ENCODE measurements at places on chromosomes 3 and 15. TPM values are rescaled to one million over a fixed set of nuclear protein-coding genes. Genes with fewer than 3 reads are reported as not detected.

GOLGA6L10 gene
- total RNA-seq: 2.9 TPM

GRAMD1C gene
- 2.2 TPM for total RNA-seq

FGF7 gene
- total RNA-seq: 369 TPM

STX19 gene
- total RNA-seq: not detected

CLDN18 gene
- not detected for total RNA-seq

INTS14 gene
- total RNA-seq: 41.0 TPM

BFSP2 gene
- not detected for total RNA-seq

CPEB1 gene
- 7.1 TPM for total RNA-seq

SCN11A gene
- total RNA-seq: under 0.01 TPM

DNA sequence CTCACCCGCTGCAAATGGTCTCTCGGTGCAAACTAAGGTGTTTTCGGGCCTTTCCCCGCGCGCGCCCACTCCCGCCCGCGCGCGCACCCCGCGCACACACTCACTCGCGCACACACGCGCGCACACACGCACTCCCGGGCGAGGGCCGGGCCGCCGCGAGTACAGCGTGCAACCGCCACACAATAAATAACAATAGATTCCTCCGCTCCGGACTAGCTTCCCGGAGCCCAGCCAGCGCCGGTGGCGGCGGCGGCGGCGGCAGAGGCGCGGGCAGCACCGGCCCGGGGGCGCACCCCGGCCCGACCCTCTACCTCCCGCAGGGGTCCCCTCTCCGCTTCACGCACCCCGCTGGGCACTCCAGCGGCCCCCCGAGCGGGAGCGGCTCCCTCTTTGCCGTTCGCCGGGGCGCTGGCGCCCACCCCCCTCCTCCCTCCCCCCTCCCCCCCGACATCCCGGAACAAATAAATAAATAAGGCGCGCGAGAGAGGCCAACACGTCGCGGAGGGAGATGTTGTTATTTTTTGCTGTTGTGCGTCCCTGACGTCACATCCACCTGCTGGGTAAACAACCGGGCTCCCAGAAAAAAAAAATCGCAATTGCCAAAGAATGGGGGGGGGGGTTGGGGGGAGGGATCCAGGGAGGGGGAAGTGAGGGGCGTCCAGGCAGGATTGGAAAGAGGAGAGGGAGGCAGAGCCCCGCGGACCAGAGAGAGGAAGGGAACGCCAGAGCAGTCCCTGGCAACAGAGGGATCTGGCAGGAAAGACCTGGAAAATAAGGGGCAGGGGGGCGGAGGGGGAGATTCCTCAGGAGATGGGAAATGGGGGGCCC lies at the start of gene FOXP1:
Gene FOXP1 (minus strand): TSS at position 163 of the 828 bp plus-strand sequence. CDS start 385,347 bp downstream, outside the sequence.
- peak; percentile 63 for DNase-seq

GRCh38 chr3:41888368-41889076 lies 73.4 kb downstream of the ULK4 start:
- no peak for DNase-seq

- no peak for DNase-seq
Measured at GRCh38 chr3:56919137-56919796, 117.5 kb upstream of the ARHGEF3 start.

DNA sequence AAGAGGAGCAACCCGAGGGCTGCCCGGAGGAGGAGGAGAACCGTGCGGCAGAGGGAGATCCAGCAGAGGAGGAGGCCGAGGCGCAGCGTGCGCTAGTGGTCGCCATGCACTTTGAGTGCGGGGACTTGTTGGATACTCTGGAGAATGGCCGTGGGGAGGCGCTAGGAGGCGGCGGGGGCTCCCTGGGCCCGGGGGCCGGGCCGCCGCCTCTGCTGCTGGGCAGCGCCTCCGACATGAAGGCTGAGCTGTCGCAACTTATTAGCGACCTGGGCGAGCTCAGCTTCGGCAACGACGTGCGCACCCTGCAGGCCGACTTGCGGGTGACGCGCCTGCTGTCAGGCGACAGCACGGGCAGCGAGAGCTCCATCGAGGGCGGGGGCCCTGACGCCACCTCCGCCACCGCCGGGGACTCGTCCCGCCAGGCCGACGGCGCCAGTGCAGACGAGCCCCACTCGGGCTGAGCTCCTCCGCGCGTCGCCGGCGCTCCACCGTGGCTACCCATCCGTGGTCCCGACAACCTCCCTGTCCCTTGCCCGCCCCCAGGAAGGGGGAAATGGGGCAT lies 2.0 kb downstream of the FAM43A start:
- peak; percentile 78 for DNase-seq

- DNase-seq: no peak
Measured at GRCh38 chr3:77536038-77536775, 496.3 kb downstream of the ROBO2 start.

GRCh38 chr15:58528188-58528870 lies 96.5 kb downstream of the LIPC start:
- DNase-seq: peak; percentile 56

DNA sequence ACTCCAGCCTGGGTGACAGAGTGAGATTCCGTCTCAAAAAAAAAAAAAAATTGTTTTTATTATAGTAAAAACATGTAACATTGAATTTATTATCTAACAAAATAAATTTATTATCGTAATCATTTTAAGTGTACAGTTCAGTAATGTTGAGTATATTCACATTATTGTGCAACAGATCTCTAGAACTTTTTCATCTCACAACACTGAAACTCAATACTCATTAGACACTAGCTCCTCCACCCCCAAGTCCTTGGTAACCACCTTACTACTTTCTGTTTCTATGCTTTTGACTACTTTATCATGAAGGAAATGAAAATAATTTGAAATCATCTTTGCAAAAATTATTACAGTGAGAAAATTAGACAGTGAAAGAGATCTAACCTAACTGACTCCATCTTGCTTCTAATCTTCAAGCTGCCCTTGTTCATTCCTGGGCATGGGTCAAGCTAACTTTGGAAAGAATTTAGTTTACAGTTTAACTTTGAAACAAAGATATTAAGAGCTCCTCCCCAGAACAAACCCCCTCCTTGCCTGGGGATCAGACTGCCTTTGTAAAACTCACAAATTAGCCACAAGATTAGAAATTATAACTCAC lies 15.0 kb upstream of the FYCO1 start:
- DNase-seq: no peak

- no peak for DNase-seq
Measured at GRCh38 chr3:57062101-57062631, 1.7 kb downstream of the SPATA12 start.

- peak; percentile 81 for DNase-seq
Measured at GRCh38 chr15:98881526-98882520, 125.8 kb downstream of the PGPEP1L start.

DNA sequence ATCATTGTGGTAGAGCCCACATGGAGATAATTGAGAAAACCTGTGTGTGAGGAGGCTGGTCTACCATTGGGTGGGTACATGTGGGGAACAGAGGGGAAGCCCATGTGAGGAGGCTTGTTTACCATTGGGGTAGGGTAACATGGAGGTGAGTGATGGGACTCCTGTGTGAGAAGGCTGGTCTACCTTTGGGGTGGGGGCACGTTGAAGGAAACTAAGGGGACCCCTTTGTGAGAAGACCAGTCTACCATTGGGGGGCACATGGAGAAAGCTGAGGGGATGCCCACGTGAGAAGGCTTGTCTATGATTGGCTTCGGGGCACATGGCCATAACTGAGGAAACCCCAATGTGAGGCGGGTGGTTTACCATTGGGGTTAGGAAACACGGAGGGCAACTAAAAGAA lies 158.5 kb downstream of the FBLN2 start:
- no peak for DNase-seq

DNA sequence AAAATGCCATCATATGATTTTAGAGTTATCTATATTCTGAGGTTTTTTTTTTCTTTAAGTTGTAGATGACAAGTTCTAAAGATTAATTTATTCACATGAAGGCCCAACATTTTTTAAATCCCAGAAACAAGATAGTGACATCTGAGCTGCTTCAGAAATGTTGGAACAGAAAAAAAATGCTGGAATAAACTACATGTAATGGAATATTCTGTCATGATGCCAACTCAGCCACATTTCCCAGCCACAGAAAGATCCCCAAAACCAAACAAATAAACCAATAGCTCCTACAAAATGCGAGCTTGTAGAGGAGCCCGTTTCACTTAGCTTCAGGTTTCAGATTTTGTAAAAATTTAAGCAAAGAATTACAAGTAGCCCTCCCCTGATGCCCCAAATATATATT lies 111.0 kb upstream of the MYO5C start:
- no peak for DNase-seq

- no peak for DNase-seq
Measured at GRCh38 chr3:4314688-4315087, 11.5 kb downstream of the SETMAR start.

GRCh38 chr3:69378112-69378802 lies 7.6 kb downstream of the FRMD4B start:
- no peak for DNase-seq

DNA sequence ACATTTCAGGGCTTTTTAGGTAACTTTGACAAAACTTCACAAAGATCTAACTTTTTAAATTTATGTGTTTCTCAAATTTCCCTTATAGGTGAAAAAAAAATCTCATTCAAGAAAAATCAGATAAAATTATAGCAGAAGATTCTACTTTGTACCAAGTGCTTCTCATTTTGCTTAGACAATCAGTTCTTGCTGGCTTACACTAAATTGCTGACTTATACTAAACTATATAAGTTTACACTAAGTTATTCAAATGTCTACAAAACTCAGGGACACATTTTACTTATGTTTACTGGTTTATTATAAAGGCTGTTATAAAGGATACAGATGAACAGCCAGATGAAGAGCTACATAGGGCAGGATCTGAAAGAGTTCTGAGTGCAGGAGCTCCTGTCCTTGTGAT lies 195.1 kb downstream of the ZPLD1 start:
- no peak for DNase-seq

GRCh38 chr3:53075743-53076140 lies 29.9 kb upstream of the SFMBT1 start:
- DNase-seq: no peak

DNA sequence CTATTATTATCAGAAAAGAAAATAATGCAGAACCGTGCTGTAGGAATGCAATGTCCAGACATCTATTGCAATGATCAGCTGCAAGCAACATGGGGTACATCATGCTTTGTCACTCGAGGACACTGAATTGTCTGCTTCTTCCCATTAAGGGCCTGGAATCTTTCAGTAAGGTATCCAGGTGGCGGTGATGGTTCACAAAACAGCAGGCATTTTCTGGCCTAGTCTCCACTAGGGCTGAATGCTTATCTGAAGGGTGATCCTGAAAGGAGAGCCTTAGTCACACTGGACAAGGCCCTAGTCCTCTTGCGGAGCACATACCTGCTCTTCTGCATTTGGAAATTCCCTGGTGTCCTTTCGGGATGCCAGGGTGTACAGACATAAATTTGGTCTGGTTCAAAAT lies 21.2 kb downstream of the ITPR1 start:
- no peak for DNase-seq

DNA sequence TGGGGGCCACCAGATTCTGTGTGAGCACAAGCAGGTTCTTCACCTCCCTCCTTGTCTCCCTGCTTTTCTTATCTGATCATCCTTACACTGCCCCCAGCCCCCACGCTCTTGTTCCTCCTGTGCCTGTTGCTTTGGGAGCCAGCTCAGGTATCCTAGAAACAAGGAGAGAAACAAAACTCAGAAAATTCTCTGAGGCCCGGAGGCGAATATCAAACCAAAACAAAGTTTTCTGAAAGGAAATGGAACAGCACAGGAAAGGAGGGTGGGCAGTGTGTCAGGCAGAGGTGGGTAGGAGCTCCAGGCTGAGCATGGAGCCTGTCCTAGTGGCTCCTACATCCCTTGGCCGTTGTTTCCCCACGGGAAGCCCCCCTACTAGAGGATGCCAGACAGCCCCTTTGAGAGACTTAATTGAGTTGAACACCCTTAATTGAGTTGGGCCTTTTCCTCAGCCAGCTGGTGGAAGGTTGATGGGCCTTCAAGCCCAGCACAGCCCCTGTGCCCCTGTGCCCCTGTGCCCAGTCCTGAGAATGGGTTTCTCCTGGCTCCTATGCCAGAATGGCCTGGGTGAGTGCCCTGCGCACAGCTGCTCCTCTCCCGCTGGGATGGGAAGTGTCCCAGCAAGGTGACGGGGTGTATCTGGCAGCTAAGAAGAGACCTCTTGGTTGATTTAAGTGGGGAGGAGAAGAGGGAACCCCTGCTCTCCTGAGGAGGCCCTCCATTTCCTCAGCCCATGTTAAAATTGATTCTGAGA lies 22.8 kb upstream of the JMJD7 start:
- peak; percentile 49 for DNase-seq

DNA sequence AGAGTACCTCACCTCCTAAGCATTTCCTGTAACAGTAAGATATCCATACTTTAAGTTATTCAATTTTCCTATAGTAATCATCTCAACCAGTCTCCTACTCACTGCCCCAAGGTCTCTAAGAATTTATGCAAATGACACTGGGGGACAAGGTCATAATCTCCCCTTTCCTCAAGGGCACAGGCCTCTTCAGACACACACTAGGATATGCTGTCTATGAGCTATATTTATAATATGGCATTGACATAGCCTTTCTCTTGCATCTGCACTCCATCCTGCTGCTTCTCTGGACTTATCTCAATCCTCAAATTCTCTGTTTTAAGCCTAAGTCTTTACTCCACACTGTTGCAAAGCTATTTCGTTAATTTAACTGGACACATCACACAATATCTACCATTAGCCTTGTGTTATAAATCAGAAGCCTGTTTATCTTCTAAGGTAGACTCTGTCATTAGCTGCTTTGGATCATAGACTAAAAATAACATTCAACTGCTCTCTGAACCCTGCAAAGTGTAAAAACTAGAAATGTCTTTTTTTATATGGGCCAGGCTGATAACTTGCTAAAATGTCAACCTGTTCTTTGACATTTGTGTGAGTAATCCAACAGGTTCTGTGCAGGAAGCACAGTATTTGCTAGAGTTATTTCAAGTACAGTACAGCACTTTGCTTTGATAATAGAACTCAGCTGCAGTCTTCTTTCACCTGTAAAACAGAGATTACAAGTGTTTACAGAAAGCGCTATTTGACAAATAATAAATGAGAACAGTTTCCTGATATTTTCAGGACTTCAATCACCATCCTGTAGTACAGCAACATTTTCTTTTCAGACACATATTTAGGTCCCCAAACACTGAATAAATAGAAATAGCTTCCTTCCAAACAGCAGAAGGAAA lies 17.8 kb upstream of the SEC62 start:
- no peak for DNase-seq

DNA sequence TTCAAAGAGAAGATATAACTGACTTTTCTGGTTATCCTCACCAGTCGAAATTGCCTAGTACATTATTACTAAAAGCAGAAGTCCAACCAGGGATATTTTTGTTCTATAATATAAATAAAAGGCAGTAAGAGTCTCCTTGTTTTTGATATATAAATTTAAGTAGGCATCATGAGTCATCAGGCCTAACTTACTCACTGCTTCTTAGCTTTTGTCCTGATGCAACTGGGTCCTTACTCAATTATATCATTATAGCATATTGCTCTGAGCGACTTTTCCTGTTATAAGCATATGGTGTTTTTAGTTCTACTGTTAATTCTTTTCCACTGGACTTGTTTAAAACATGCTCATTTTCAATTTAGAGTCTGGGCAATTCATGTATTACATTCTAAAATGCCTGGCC lies 910.1 kb downstream of the MCTP2 start:
- DNase-seq: peak; percentile 48

Data from fibroblast of villous mesenchyme (primary cell).